ENCODE measurements at places on chromosomes 12 and 14. TPM values are rescaled to one million over a fixed set of nuclear protein-coding genes. Genes with fewer than 3 reads are reported as not detected.
A peak's percentile ranks its signal among the peaks of the same experiment; 100 is the strongest.

DNA sequence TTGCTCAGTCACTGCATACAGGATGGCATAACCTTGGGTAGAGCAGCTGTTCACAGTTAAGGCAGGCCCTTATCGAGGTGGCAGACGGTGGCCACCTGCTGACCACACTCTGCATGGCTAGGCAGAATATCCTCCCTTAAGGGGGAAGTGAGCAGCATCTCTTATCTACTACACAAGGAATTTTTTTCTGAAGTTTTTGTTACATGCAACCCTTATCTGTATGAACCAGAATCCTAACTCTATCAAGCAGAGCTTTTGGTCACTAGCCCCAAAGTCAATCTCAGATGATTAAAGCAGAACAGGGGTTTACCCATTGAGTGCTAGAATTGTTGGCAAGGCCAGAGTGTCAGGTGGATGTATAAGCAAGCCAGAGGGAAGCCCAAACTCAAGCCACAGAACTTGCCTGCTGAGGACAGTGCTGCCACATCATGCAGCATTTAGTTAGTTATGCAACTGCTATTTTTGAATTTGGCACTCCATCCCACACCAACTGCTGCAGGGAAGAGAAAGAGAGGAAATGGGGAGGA lies 192.8 kb downstream of the TBX5 start:
- no peak for DNase-seq

DNA sequence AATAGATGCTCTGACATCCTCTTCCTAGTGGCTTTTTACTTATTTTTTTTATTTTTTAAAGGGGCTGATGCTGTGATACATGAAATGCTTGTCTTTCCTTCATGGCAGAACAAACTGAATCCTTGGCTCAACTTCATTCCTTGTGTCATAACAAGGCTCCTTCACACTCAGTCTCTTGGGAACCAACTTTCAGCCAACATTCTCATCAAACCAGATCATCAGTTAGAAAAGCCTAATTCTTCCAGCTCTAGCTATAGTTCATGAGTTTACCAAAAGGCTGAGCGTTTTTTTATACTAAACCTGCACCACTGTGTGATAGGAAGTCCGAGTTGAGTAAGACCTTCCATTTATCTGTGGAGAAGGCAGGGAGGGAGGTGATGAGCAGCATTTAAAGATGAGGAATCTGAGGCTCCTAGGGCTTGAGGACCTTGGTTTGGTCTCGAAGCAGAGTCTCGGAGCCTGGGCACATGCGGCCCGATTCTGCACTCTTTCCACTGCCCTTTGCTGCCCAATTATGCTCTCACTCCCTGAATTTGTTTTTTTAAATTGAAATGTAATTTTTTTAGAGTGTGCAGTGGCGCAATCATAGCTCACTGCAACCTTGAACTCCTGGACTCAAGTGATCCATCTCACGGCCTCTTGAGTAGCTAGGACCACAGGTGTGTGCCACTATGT lies 8.2 kb downstream of the GPRC5D start:
- peak; percentile 10 for DNase-seq

DNA sequence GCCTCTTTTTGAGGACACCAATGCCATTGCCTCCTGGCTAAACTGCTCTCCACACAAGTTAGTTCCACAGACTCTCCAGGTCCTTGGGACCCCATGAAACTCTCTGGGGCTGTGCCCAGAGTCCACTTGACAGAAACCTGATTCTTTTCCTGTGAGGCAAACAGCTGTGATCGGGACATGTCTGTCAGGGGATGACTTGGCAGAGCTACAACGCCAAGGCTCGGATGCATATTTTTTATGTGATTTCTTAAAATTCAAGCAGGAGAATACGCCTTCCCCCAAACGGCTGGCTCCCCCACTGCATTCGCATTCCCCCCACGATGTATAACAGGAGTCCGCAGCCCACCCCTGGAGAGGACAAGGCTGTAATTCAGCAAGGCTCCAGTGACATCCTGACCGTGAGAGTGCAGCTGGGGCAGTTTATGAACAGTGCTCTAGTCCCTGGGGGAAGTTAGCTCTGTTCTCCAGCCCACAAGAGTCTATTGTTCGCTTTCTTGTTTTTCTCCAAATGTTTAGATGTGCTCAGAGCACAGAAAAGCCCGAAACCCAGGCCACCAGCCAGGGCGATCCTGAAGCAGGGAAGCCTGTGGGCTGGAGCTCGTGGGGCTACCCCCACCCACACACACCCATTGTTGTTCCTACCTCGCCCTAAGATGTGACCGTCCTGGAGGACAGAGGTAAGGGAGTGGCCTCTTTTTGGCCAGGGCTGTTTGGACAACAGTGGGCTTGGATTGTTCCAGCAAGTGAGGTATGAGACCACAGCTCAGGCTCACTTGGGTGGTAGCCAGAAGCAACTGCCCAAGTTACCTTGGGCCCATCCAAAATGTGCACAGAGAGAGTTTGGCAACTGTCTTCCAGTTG lies 159.5 kb downstream of the ZFP36L1 start:
- no peak for DNase-seq

GRCh38 chr12:71445071-71445470 lies 5.5 kb downstream of the LGR5 start:
- DNase-seq: no peak

TAS2R10 gene
- not detected for total RNA-seq

- DNase-seq: no peak
Measured at GRCh38 chr12:57838594-57839302, 7.8 kb downstream of the CTDSP2 start.

Data from body of pancreas (tissue), 4 donors.